ENCODE measurements at places on chromosomes 4 and X.

DNA sequence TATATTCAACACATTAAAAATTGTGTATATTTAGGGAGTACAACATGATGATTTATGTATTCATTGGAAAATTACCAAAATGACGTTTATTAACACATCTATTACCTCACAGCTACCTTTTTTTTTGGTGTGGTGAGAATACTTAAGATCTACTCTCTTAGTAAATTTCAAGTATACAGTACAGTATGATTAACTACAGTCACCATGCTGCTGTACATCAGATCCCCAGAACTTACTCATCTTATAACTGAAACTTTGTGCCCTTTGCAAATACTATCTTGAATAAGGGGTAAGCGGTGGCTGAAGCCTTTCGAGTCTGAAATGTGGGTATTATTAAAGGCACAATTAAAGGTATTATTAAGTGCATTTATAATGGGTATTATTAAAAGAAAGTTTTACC is 976 bp downstream of the PHKA1 start:
- DNase-seq, result no peak

GRCh38 chr4:5750946-5751665 is 40.1 kb downstream of the EVC start:
- peak; percentile 61 for DNase-seq

GRCh38 chr4:76342191-76342590 is 35.7 kb downstream of the STBD1 start:
- no peak for DNase-seq

DNA sequence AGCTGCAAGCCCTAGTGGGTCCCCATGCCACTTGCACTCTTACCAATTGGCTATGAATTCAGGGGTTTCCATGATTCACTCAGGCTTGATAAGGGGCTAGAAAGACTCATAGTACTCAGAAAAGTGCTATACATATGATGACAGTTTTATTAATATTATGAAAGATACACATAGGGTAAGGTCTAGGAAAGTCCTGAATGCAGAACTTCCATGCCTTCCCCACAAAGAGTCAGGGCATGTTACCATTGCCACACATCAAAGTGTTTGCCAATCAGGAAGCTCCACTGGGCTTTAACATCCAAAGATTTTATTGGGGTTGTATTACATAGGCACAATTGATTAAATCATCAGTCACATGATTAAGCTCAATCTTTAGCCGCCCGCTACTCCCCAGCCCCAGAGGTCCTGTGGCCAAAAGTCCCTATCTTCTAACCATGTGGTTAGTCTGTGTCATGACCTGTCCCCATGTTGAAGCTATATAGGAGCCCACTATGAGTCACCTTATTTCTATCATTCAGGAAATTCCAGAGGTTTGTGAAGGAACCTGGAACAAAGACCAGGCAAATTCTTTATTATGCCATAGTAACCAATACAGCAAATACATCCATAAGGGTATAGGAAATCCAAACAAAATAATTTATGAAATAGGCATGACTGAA is 635.6 kb downstream of the STPG2 start:
- no peak for DNase-seq

GRCh38 chrX:40402831-40403533 is 177.8 kb upstream of the ATP6AP2 start:
- peak; percentile 1 for DNase-seq

GRCh38 chrX:78506248-78506647 is 152.9 kb downstream of the RTL3 start:
- DNase-seq, result no peak

DNA sequence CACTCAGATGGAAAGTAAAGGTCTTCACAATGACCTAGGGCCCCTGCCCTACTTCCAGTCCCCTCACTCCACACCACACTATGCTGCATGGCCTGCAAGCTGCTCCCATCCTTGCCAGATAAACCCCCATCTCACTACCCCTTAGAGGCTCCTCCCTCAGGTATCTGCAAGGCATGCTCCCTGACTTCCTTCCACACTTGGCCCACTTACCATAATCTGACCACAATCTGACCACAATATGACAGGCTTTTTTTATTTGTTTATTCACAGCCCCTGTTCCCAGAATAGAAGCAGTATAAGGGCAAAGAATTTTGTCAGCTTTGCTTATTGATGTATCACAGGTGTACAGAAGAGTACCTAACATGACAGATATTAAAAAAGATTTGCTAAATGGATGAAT is 124.7 kb downstream of the CAMK2D start:
- DNase-seq, result peak; percentile 20

GRCh38 chr4:183905081-183905592 is at the start of gene STOX2:
STOX2 (plus strand) TSS chr4:183905307; CDS start chr4:183906791, 1,484 bp downstream.
- no peak for DNase-seq

- DNase-seq, result peak; percentile 16
Measured at GRCh38 chr4:2284934-2285612, 23.2 kb upstream of the MXD4 start.

DNA sequence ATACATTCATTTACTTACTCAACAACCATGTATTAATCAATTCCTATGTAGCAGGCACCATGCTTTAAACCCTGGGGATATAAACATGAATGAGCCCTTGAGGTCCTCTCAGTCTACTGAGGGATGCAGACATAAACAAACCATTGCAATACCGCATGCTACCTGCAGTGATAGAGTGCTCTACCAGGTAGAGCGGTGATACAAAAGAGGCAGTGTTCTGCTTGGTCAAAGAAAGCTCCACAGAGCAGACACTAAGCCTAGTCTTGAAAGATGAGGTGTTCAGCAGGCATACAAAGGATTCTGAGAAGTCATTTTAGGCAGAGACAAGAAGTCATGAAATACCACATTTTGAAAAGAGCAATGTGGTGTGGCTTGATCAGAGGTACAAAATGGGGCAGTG is 26.9 kb upstream of the AMOT start:
- DNase-seq, result no peak

- DNase-seq, result no peak
Measured at GRCh38 chr4:165343353-165344191, 16.1 kb downstream of the MSMO1 start.

DNA sequence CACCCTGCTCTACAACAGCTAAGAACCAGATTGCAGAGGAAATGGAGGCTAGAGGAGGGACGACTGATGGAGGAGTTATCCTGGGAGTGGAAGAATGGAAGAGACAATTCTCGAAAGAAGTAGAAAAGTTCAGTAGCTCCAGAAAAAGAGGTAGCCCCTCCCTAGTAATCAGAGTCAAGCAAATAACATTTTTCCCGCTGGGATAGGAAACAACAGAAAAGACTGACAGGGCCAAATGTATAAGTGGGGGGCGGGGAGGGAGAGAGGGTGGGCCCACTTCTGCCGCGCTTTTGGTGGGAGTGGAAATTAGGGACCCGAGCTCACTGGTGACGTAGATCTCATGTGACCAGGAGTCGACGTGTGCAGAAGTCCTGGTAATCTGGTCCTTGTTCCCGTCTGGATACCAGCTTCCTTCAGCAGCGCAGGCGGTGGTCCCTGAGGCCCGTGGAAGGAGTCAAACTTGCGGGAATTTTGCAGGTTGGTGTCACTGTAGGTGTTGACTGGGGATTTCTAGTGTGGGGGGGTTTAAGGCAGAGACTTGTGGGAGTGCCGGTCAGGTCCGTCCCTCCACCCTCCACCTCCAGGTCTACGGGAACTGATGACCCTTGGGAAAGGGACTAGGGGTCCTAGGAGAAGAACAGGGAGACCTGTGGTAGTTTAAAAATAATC is at the start of gene TCEAL9:
TCEAL9 (plus strand) TSS at position 377 of the 669 bp plus-strand sequence. CDS start 1,179 bp downstream, outside the sequence.
- DNase-seq, result peak; percentile 51

GRCh38 chrX:22397566-22397965 is 124.9 kb downstream of the CBLL2 start:
- DNase-seq, result no peak

DNA sequence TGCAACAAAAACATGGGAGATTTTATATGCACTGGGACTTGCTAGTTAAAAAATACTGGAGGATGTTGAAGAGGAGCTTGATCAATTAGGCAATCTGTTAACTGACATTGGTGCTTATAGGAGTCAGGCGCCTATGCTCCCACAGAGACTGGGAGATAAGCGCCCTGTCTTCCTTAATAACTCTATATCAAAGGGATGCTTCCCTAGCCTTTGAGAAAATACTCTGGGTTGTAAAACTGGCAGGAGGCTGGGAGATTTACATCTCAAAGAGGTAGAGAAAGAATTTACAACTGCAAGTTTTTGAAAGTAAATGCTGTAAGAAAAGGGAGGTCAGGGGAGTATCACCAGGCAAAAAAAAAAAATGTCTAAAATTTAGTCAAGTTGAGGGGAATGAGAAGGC is 325.4 kb downstream of the PCDH10 start:
- DNase-seq, result no peak

DNA sequence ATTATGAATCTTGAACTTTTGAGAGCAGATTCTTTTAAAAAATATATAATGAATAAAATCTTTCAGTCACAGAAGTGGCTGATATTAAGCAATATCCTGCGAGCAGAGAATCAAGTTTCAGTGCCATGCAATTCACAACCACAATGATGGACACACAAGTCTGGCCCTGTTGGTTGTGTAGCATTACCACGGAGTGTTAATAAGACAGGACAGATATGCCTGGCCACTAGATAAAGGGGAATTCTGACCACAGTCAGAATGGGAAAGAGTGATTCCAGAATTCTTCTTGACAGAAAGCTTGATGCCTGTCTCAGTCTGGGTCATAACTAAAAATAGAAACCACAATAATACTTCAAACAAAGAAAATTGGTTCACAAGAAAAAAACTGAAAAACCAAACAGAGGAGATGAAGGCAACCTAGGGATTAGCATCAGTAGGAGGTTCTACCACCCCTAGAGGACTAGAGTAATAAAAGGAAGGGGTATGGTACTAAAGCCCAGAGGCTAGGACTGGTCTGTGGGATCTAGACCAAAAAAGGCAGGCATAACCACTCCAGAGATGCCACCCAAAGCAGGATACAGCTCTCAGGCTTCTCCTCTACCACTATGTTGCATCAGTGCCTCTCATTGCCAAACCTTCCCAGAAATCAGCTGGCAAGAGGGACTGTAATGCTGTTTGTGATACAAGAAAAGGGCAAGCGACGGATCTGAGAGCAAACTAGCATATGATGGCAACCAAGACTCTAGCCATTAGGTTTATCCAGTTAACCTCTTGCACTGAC is 59.0 kb downstream of the RNF150 start:
- no peak for DNase-seq

DNA sequence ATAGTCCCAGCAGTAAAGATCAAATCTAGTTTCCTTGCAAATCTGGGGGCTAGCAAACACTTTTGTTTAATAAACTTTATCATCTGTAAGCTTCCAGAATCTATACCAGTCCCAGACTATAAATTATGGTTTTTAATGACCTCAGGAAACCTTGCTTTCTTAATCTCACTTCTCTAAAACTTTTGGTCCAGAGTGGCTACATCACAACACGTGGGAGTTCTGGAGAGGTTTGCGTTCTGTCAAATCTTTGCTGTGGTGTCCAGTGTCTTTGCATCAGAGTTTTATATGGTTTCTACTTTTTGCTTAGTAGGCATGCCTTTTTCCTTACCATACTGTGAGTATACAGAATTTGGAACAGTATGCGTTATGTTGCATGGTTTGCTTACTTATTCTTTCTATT is 193.9 kb downstream of the ANK2 start:
- DNase-seq, result no peak
